ENCODE measurements at places on chromosomes 6 and 20.
A peak's percentile ranks its signal among the peaks of the same experiment; 100 is the strongest.

GRCh38 chr6:148495029-148495428, 152.4 kb downstream of the SASH1 start:
- DNase-seq = peak; percentile 47

- DNase-seq = peak; percentile 79
Measured at GRCh38 chr20:3312940-3313682, 74.1 kb upstream of the SLC4A11 start.

- no peak for DNase-seq
Measured at GRCh38 chr6:154593122-154593521, 82.6 kb upstream of the CNKSR3 start.

- DNase-seq = peak; percentile 22
Measured at GRCh38 chr6:121691126-121691551, 255.7 kb downstream of the GJA1 start.

GRCh38 chr20:49433333-49433732, 49.1 kb downstream of the KCNB1 start:
- DNase-seq = no peak
